NCI-H524 treated with DMSO at 0.1 percent for 48 hours (cell line): ENCODE measurements at places on chromosomes 5 and 9.

GRCh38 chr9:133781828-133782135, 43.6 kb upstream of the SARDH start:
- DNase-seq, result no peak

- DNase-seq, result no peak
These were observed 602.0 kb upstream of the EDIL3 start for GRCh38 chr5:84986688-84987087.

DNA sequence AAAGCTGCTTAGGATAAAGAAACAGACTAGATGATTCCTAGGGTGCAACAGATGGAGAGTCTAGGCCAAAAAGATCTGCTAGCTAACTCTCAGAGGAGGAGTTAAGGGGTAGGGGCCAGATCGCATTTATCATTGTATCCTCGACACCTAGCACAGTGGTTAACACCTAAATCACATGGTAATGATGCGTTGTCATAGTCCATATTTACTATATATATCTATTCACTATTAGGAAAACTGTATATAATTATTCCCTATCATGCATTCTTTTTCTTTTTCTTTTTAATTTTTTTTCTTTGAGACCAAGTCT, 92.8 kb upstream of the SLC44A1 start:
- no peak for DNase-seq

- DNase-seq, result peak; percentile 67
These were observed 7.5 kb downstream of the N4BP3 start for GRCh38 chr5:178120607-178121357.

DNA sequence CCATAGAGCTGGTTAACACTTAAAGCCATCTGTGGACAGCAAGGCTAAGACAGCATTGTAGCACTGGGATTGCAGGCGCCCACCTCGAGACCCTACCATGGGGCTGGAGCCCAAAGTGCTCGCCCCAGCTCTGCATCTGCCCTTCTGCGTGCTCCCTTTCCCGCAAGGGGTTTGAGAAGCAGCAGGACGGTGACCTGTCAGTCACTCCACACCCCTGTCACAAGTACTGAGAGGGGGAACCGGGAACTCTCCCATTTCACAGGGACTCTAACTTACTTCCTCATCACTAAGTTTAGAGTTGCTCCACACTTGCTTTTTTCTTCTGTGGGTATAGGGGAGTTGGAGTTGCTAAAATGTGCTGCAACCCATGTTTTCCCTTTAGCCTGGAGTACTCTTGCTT, 273.2 kb downstream of the SMARCA2 start:
- DNase-seq, result no peak

- no peak for DNase-seq
These were observed 632 bp downstream of the UBAP1 start for GRCh38 chr9:34179213-34180136.

DNA sequence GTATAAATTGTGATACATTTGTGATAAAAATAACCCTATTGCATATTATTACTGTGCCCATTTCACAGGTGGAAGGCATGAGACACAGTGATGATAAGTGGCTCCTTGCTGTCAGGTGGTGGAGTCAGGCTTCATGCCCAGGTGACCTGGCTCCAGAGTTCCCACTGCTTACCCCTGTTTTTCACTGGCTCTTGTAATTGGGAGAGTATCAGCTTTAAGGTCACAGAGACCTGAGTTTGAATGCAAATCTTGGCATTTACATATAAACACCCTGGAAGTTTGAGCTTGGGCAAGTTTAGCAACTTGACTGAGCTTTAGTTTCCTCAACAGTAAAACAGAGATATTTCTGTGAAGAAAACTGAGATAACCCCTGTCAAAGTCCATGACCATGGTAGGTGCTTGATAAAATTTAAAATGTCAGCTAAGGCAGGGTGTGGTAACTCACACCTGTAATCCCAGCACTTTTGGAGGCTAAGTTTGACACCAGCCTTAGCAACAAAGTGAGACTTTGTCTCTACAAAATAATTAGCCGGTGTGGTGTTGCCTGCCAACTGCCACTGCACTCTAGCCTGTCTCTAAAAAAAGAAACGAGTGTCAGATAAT, 29.2 kb downstream of the MAT2B start:
- no peak for DNase-seq

DNA sequence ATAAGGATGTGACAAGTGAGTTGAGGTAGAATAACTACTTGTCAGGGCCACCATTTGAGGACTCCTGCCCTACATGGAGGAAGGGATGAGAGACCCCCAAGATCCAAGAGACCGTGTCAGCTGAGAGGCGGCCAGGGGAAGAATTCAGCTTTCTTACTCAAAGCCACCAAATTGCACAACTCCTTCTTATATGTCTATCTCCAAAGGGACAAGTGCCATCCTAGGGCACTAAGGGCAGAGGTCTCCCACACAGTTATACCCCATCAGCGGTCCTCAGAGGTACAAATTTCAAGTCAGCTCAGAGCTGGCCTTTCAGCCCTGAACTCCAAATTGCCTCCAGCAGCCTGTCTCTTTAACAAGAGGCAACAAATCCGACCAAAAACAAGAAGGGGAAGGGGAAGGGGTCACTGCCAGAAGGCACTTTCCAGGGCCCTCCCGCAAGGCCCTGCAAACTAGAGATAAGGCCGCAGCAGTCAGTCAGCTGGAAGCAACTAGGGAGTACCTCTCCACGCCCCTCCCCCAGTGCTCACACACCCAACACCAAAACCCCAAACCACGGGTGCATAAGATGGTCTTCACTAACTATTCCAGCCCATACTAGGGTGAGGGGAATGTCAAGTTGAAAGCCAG, 6.1 kb upstream of the STOML2 start:
- DNase-seq, result no peak
